ENCODE measurements at places on chromosomes 4 and X.

DNA sequence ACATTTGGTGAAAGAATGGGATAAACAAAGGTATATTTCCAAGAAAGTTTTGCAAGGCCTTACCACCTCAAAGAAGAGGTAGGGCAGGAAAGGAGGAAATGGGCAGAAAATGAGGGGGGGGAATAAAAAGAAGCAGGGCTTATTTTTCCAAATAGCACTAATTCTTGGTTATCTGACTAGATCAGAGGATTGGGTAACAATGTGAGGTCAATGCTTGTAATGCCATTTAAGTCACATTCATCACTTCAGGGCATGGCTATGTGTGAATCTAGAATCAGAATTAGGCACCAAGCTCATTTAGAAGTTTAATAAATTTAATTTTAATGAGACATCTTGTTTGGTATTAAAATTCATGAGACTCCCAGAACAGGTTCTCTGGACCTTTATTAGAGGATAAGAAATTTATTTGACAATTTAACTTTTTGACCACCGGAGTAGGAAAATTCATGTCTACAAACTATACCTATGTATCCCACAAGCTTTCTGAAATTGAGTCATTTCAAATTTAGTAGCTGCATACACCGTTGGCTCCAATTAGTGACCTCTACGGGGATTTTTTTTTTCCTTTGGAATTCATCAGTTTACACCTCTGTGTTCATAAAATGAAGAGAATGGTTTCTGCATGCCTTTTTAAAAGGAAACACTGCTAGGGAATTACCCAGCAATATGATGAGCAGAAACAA lies 1.4 kb upstream of the STS start:
- no peak for DNase-seq

DNA sequence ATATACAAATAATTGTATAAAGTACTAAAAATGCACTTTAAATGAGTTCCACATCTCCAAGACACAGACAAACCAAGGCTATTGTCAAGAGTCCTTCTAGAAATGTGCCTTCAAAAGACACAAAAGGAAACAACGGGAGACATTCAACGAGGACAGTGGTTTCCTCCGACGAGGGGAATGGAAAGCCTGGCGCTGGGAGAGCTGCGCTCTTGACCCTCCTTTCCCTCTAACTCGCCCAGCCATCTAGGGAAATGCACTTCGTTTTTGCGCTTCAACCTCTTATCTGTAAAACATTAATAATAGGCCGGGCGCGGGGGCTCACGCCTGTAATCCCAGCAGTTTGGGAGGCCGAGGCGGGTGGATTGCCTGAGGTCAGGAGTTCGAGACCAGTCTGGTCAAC lies 37.0 kb downstream of the ZFP42 start:
- DNase-seq: no peak

GRCh38 chr4:53378171-53378482 lies 686 bp downstream of the FIP1L1 start:
- DNase-seq: no peak

DNA sequence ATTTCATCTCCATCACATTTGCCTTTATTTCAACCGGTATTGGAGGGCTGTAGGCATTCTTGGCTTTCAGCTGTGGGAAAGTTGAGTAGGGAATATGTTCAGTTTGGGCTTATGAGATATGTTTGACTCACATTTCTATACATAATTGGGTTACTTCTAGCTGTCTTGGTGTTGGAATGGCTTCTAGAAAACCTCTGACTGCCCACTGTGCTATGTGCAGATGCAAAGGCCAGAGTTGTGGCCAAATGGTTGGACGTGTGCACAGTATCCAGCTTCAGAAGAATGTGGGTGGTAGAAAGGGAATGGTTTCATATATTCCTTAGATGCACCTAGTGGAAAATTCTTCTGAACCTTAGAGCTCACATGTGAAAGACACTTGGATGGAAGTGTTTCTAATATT lies 92.6 kb upstream of the H2AZ1 start:
- DNase-seq: no peak

DNA sequence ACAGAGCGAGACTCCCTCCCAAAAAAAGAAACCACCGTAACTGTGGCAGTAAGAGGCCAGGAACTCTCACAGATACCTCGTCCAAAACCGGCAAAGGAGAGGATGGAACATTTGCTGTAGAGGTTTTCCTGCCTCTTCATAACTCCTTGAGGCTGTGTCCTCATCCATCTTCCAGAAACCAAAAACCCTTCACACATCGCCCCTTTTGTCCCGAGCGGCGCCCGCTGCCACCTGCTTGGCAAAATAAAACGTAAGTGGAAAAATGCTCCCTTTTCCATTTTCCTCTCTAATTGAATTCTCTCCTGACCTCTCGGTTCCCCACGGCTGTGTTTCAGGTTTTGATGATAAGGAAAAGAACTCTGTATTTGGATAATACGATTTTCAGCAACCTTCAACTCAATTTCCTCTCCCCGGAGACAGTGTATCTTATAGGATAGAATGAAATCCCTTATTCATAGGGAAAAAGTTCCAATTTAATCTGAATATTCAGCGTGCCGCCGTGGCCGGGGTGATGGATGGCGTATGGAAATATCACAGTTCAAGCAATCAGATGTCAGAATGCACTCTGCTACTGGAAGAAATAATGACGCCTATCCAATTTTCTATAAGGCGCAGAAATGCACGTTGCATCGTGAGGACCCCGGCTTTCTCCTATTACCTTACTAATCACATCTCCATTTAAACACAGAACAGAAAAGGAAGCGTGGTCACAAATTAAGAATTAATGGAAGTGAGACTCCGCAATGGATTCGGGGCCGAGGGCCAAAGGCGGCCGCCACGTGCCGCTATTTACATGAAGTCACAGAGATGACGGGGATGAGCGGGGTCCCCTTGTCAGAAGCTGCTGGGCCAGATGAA lies 5.2 kb upstream of the PPP2R3B start:
- DNase-seq: no peak

All from activated CD8-positive, alpha-beta memory T cell treated with anti-CD3 and anti-CD28 coated beads, Interleukin-2, amount 50 U/mL, for 48 hours (primary cell).